ENCODE measurements at places on chromosomes 4 and X.

DNA sequence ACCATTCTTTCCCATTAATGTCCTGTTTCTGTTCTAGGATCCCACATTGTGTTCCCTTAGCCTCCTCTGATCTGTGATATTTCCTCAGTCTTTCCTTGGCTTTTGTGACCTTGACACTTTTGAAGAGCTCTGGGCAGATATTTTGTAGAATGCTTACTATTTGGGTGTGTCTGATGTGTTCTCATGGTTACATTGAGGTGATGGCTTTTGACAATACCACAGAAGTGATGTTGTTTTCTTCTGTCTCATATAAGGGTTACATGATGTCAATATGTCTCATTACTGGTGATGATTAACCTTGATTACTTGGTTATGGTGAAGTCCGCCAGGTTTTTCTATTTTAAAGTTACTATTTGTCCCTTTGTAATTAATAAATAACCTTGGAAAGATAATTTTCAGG lies 183.7 kb downstream of the SOWAHB start:
- peaks cover 52% of the 10 kb centered on the region for H3K4me1 ChIP-seq
- peak overlapping the region; percentile 57 for H3K27ac ChIP-seq
- H3K36me3 ChIP-seq: peaks cover 76% of the 10 kb centered on the region

GRCh38 chrX:53605004-53605403 lies 81.5 kb downstream of the HUWE1 start:
- peaks cover 46% of the 10 kb centered on the region for H3K36me3 ChIP-seq
- H3K4me1 ChIP-seq: no peaks in the 10 kb centered on the region
- no peak overlapping the region for H3K27ac ChIP-seq

- H3K27me3 ChIP-seq: peaks cover 3% of the 10 kb centered on the region
- no peaks in the 10 kb centered on the region for H3K36me3 ChIP-seq
- no peak for DNase-seq
- H3K4me1 ChIP-seq: no peaks in the 10 kb centered on the region
Measured at GRCh38 chr4:94084155-94084554, 123.5 kb upstream of the SMARCAD1 start.

GRCh38 chrX:113473418-113473817 lies 632.8 kb upstream of the AMOT start:
- H3K27ac ChIP-seq: no peak overlapping the region
- DNase-seq: no peak
- no peak overlapping the region for H3K4me3 ChIP-seq
- H3K36me3 ChIP-seq: no peaks in the 10 kb centered on the region
- no peaks in the 10 kb centered on the region for H3K27me3 ChIP-seq

GRCh38 chr4:81896936-81897335 lies 425.2 kb upstream of the RASGEF1B start:
- peaks cover 4% of the 10 kb centered on the region for H3K27me3 ChIP-seq
- no peak overlapping the region for H3K4me3 ChIP-seq
- no peak overlapping the region for H3K27ac ChIP-seq
- H3K4me1 ChIP-seq: peaks cover 19% of the 10 kb centered on the region
- no peaks in the 10 kb centered on the region for H3K36me3 ChIP-seq

DNA sequence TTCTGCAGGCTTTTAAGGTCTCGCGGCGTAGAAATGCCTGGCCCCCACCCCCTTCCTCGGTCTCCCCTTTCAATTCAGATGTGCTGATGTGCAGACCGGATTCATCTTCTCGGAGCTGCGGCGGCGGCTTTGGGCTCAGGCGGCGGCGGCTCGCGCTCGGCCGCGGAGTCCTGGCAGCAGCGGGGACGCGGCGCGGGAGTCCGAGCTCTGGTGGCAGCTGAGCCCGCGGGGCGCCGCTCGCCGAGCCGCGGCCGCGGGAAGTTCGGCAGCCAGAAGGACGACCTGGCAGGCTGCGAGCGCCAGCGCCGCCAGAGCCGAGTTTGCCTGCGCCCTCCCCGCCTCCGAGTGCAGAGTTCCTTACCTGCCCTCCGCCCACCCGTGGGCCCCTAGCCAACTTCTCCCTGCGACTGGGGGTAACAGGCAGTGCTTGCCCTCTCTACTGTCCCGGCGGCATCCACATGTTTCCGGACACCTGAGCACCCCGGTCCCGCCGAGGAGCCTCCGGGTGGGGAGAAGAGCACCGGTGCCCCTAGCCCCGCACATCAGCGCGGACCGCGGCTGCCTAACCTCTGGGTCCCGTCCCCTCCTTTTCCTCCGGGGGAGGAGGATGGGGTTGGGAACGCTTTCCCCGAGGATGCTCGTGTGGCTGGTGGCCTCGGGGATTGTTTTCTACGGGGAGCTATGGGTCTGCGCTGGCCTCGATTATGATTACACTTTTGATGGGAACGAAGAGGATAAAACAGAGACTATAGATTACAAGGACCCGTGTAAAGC lies 448 bp downstream of the TLL1 start:
- H3K36me3 ChIP-seq: no peaks in the 10 kb centered on the region
- peak overlapping the region; percentile 84 for H3K4me3 ChIP-seq
- peaks cover 87% of the 10 kb centered on the region for H3K27me3 ChIP-seq
- H3K4me1 ChIP-seq: peaks cover 26% of the 10 kb centered on the region
- DNase-seq: peak; percentile 69
- H3K27ac ChIP-seq: no peak overlapping the region

DNA sequence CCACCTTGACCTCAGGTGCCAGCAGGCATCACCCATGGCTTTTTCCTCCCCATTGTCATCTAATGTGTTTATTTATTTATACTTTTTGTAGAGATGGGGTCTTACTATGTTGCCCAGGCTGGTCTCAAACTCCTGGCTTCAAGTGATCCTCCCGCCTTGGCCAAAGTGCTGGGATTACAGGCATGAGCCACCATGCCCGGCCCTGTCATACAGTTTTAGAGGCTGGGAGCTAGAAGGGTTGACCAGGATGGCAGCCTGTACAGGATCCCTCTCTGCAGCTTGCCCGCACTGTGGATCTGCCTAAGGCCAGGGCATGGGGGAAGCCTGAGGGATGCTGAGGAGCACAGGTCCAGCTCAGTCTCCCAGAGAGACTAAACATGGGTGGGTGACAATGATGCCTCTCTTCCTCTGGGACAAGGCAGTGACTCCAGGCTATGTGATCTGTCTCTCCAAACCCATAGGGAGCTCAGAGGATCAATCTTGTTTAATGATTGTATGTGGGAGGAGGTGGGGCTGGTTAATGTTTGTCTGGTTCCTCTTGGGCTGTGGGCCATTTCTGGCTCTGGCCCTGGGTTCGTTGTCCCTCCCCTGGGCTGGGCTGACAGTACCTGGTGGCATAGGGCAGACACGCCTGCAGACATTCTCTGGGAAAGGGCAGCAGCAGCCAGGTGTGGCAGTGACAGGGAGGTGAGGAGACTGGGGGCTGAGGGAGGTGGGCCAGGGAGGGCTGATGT lies 8.3 kb upstream of the GJB1 start:
- H3K27ac ChIP-seq: no peak overlapping the region
- H3K27me3 ChIP-seq: no peaks in the 10 kb centered on the region
- H3K4me3 ChIP-seq: no peak overlapping the region
- H3K36me3 ChIP-seq: no peaks in the 10 kb centered on the region
- DNase-seq: no peak

DNA sequence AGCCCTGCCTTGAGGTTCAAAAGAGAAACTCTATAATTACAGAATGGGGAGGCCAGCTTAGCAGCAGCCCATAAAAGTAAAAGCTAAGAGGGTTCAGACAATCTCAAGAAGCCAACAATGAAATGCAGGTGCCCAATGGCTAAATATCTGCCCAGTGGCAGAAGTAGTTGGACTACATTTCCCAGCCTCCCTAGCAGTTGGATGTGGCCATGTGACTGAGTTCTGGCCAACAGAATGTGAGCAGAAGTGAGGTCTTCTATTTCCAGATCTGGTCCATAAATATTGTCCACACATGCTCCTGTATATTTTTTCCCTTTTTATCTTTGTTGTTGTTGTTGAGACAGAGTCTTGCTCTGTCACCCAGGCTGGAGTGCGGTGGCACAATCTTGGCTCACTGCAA lies 127.9 kb upstream of the NHS start:
- peaks cover 6% of the 10 kb centered on the region for H3K4me1 ChIP-seq
- no peak overlapping the region for H3K27ac ChIP-seq
- no peaks in the 10 kb centered on the region for H3K36me3 ChIP-seq
- peaks cover 3% of the 10 kb centered on the region for H3K27me3 ChIP-seq

GRCh38 chr4:89497517-89498308 lies 190.1 kb upstream of the GPRIN3 start:
- no peak for DNase-seq
- H3K4me3 ChIP-seq: no peak overlapping the region
- H3K27me3 ChIP-seq: peaks cover 4% of the 10 kb centered on the region
- peak overlapping the region; percentile 76 for H3K27ac ChIP-seq
- H3K4me1 ChIP-seq: peaks cover 4% of the 10 kb centered on the region

GRCh38 chr4:176443117-176443516 lies 123.4 kb downstream of the SPCS3 start:
- no peaks in the 10 kb centered on the region for H3K27me3 ChIP-seq
- H3K36me3 ChIP-seq: no peaks in the 10 kb centered on the region
- no peaks in the 10 kb centered on the region for H3K4me1 ChIP-seq
- DNase-seq: no peak
- no peak overlapping the region for H3K4me3 ChIP-seq
- no peak overlapping the region for H3K27ac ChIP-seq
